Nephron progenitor cell (in vitro differentiated cells): ENCODE measurements at places on chromosomes 2 and 18.

DNA sequence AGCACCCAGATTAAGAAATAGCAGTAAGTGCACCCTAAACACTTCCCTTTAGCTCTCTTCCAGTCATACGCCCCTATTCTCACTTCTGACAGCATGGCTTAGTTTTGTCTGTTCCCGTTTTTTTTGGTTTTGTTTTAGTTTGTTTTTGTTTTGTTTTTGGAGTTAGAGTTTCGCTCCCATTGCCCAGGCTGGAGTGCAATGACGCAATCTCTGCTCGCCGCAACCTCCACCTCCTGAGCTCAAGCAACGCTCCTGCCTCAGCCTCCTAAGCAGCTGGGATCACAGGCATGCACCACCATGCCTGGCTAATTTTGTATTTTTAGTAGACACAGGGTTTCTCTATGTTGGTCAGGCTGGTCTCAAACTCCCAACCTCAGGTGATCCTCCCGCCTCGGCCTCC is 2067.7 kb downstream of the SUCLG1 start:
- DNase-seq, result no peak

GRCh38 chr2:119432851-119433522 is 1.3 kb downstream of the TMEM37 start:
- no peak for DNase-seq

- DNase-seq, result no peak
These were observed 15.5 kb upstream of the IL1RN start for GRCh38 chr2:113111823-113112287.

DNA sequence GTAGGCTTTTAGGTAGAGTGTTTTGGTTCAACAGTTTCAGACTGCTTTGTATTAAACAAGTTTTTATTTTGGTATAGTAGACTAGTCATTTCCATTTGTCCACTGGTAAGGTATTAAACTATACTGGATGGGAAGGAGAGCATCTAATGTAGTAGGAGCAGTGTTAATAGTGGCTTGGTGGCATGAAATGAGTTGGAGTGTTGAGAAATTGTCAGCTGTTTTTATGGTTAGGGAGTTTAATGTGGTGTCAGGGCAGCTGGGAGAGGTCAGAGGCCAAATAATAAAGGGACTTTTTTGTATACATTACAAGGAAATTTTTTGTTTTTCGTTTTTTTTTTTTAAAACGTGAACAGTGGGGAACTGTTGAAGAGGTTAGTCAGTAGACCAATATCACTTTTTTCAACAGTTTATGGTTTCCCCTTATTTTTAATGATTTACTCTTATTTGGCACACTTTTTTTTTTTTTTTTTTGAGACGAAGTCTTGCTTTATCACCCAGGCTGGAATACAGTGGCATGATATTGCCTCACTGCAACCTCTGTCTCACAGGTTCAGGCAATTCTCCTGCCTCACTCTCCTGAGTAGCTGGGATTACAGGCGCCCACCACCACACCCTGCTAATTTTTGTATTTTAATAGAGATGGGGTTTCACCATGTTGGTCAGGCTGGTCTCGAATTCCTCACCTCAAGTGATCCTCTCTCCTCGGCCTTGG is 21.2 kb downstream of the ACTR3 start:
- DNase-seq, result no peak

DNA sequence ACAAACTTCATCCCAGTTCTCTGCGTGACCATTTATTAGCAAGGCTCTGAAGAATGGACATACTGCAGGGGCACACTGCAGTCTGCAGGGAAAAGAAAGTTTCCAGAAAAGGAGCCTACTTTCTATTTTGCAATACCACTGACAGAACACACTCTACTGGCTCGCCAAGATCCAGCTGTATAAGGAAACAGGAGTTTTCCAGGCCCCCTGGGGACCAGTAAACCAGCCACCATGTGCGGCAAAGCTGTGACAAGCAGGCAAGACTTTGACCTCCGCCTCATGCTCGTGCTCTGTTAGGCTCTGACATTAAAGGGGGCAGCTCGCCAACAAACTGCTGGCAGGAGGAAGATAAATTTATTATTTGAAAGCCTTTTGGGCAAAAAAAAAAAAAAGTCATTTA is 67.3 kb downstream of the CCBE1 start:
- peak; percentile 56 for DNase-seq

DNA sequence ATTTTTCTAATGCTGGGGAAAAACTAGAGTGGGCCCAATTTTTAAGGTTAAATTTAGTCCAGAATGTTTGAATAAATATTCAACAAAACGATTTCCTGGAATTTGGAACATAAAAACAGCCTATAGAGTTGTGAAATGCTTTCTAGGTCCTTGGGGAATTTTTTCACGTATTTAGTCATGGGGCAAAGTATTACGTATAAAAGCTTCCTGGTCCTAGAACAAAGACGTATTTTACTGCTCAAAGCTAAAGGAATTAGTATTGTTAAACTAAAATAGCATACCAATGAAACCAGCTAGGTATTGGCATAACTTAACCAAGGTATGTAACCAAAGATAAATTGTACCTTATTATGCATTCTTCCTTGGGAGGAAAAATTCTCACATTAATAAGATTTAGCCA is 1.6 kb downstream of the SESTD1 start:
- no peak for DNase-seq

DNA sequence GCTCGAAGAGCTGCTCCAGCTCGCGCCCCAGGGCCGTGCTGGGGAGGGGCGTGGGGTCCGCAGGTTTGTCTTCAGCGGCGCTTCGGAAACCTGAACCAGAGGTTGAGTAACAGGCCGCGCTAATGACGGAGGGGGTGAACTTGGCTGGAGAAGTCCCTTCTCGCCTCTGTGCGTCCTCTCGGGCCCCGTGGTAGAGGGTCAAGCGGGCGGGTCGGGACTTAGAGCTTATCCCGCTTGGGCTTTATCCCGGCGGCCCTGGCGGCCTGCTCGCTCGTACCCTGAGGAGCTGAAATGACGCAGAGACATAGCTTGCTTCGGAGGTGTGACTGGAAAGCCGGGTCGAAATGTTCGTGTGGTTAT is 479 bp downstream of the RNMT start:
- peak; percentile 68 for DNase-seq

- DNase-seq, result no peak
These were observed 98.6 kb downstream of the HDAC4 start for GRCh38 chr2:239302083-239302807.

GRCh38 chr18:56919190-56919589 is 227.7 kb upstream of the BOD1L2 start:
- DNase-seq, result no peak

DNA sequence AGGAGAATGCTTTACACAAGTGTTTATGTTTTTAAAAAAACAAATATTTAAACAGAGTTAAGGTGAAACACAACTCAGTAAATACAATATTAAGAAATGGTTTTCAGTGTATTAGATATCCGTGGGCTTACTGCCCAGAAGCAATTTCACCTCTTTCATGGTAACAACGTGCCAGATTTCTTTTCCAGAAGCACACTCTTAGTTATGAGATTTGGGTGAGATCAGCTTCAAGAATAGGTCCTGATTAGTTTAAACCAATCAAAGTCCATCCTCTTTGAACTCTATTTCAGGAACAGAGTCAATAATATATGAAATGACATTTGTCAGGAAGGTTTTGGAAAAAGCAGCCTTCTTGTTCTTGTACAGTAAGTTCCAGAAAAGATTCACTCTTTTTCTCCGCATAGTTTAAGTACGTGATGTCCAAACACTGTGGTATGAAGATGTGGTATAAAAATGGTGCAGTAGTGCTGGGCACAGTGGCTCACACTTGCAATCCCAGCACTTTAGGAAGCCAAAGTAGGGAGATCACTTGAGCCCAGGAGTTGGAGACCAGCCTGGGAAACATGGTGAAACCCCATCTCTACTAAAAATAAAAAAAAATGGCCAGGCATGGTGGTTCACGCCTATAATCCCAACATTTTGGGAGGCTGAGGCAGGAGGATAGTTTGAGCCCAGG is 14.7 kb downstream of the USP34 start:
- DNase-seq, result no peak

GRCh38 chr18:54580202-54580729 is 10.8 kb upstream of the DYNAP start:
- DNase-seq, result no peak

GRCh38 chr2:166179201-166179600 is 51.4 kb upstream of the SCN1A start:
- no peak for DNase-seq

GRCh38 chr2:238692562-238692961 is 155.3 kb upstream of the TWIST2 start:
- no peak for DNase-seq

DNA sequence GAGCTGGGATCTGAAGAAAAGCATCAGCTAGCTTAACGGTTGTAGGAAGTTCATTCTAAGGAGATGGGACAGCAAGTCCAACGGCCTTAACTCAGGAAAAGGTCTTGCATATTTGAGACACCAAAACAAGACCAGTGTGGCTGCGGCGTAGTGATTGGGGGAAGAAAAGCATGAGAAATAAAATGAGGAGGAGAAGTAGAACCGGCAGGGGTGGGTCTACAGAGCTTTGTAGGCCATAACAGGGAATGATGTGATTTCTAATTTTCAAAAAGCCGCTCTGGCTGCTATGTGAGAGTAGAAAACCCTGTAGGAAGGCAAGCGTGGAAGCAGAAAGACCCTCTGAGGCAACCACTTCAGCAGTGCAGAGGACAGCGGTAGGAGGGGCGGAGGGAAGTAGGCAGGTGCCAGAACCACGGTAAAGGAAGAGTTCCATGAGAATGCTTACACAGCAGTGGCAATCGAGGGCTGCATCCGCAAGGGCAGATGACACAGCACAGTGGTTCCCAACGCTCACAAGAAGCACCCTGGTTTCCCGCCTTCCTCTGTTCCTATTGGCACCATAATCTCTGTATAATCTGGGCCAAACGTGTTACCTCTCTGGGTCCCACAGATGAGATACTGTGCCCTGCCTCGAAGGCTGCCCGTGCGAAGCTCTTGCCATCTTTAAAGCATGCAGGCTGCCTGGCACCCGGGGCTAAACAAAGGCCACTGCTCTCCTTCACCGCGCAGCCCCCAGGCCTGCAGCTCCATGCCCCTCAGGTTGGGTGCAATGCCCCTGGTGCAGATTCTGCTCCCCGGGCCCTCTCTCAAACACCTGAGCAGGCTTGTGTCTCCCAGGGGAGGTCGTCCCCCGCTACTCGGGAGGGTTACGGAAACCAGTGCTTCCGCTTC is 795 bp downstream of the ANKRD39 start:
- DNase-seq, result no peak

GRCh38 chr2:215884451-215885087 is 128.8 kb downstream of the MREG start:
- no peak for DNase-seq

GRCh38 chr2:134142341-134142738 is 111.5 kb upstream of the MGAT5 start:
- no peak for DNase-seq

DNA sequence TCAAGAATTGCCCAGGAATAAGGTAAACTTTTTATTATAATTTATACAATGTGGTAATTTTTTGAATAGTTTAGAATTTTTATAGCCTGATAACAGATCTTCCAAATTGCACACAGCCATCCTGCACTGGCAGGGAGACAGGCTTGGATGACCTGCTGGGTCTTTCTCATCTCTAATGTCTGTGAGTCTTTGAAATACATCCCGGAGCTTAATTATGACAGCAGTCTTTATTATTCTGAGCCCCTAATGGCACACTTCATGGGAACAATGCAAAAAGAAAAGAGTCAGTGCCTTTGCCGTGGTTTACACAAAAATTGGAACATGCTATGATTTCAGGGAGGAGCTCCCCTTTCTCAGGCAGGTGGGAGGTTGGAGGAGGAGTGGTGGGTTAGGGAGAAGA is 71.0 kb downstream of the TMEM182 start:
- no peak for DNase-seq

DNA sequence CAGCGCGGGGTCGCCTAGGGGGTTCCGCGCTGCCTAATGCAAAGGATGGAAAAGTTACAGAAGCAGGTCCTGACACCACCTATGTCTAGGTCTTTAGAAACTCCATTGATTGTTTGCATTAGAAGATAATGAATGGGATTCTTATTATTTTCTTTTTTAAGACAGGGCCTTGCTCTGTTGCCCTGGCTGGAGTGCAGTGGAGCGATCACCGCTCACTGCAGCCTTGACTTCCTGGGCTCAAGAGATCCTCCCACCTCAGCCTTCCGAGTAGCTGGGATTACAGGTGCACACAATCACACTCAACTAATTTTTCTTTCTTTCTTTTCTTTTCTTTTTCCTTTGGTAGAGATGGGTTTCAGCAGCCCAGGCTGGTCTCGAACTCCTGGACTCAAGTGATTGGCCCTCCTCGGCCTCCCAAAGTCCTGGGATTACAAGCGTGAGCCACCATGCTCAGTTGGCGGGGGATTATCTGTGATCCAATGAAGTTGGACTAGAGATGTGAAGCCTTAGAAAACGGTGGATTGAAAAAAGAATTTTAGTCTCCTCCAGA is 761 bp upstream of the IDH1 start:
- DNase-seq, result no peak

- no peak for DNase-seq
These were observed 166.3 kb downstream of the MREG start for GRCh38 chr2:215847056-215847455.

DNA sequence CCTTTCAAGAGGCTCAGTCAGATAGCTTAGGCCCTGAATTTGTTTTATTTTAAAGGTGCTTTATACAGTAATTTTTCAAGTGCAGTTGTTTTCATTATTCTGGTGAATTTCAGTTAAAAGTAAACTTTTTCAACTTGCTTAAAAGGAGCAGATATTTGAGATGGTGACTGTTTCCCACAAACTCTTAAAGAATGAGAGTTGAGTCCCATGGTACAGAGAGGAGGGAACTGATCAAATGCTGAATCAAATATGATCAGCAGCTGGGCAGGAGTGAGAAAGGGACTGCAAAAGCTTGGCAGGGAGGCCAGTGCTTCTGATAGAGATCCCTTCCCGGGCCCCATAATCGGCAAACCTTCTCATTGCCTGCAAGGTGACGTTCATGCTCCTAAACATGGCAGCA is 91.2 kb downstream of the KCNS3 start:
- no peak for DNase-seq

- no peak for DNase-seq
These were observed 13.2 kb downstream of the USP40 start for GRCh38 chr2:233553366-233553765.

- DNase-seq, result peak; percentile 69
These were observed 28.0 kb downstream of the PNO1 start for GRCh38 chr2:68185541-68186164.

DNA sequence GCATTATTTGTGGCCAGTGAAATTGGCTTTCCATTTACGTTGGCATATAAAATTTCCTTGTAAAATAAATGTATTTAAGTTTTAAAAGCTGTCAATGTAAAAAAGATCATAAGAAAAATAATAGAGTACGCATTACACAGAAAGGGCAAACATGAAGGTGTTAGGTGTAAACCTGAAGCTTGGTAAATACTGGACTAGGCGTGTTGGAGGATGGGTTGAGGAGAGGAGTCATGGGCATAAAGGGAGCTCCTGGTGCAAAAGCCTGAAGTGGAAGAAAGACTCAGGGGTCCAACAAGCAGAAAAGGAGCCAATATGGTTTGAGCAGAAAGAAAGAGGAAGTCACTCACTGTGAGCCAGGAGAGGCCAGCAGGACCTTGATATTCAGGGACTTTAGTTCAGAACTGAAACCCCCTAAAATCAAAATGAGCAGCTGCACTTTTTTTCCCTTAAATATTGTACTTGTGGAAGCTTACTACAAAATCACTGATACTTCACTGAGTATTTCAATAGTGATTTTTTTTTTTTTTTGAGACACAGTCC is 24.4 kb downstream of the SP5 start:
- DNase-seq, result no peak

GRCh38 chr2:241844066-241844728 is 14.5 kb downstream of the PDCD1 start:
- peak; percentile 77 for DNase-seq

GRCh38 chr2:219500135-219500534 is 1.4 kb downstream of the GMPPA start:
- no peak for DNase-seq

GRCh38 chr2:175834477-175834876 is 167.6 kb downstream of the LNPK start:
- no peak for DNase-seq
